ENCODE measurements at places on chromosomes 1 and 21.

- DNase-seq = no peak
Measured at GRCh38 chr1:41800311-41800829, 118.4 kb downstream of the HIVEP3 start.

DNA sequence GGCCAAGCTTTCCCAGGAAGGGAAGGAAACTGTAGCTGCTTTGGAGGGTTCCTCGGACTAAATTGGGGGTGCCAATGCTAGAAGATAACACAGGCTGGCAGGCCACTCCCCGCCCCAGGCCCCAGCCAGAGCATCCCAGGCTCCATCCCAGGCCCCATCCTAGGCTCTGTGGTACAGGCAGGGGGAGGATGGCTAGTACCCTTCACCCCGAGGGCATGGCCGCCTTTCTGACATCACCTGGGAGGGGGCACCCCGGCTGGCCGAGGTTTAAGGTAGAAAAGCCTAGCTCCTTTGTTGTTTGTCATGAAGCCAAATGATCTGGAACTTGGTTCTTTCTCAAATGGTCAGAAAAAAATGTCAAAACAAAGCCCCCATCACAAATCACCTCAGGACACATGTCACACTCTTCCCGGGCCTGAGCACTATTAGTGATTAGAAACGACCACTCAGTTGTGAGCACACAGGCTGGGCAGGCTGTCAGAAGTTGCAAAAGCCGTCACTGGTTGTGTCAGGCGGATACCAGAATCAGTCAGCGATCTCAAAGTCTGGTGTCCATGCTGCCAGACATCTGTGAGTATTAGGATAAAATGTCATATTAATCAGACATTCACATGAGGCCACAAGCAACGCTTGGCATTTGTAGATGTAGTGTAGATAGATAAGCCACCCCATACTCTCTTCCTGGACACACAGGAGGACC lies 31.0 kb upstream of the ETS2 start:
- no peak for DNase-seq

DNA sequence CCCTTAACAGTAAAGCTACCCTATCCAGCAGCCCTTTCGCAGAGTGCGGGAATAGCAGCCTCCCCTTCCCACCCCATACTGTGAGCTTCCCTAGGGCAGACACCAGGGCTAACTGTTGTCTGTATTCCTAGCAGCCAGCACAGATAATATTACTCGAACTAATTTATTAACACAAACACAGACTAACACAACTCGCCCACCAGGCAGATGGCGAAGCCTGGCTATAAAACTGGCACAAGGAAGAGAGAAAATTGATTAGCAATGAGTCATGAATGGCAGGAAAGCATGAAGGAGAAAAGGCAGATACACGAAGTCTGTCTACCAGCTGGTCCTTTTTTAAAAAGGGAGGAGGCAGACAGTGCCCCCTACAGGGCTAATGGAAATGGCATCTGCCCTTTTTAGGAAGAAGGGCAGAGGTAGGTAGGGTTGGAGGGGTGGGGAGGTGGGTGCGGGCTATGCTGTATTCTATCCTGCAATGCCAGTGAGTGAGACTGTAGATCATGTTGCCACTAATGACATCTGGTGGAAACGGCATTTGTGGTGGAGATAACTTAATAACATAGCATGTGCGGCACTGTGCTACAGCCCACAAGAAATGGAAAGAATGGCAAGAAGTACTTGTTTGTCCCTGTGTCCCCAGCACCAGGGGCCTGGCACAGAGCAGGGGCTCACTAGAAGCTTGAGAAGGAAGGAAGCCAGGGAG lies 30.6 kb upstream of the CTPS1 start:
- peak; percentile 83 for DNase-seq

DNA sequence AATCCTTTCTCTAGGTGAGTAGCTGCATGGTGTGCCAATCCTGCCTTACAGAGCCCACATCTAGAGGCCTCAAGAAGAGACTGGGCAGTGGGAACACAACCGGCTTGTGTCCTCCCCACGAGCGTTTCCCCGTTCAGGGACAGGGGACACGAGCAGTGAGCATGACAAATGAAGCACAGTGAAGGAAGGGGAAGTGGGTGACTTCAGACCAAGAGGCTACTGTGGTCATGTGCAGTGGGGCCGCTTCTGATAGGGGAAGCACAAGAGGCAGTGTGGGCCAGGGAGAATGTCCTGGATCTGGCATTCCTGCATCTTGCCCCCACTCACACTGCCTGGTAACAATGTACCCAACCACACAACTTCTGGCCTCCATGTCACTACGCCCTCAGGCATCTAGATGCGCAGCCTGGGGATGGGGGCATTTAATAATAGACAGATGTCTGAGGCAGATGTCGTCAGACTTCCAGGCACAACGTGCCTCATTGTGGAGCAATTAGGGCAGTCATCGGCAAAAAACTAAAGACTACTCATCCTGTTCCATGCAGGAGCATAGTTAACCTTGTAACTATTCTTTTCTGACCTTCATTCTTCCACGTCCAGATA lies 155.6 kb upstream of the NBPF11 start:
- no peak for DNase-seq

DNA sequence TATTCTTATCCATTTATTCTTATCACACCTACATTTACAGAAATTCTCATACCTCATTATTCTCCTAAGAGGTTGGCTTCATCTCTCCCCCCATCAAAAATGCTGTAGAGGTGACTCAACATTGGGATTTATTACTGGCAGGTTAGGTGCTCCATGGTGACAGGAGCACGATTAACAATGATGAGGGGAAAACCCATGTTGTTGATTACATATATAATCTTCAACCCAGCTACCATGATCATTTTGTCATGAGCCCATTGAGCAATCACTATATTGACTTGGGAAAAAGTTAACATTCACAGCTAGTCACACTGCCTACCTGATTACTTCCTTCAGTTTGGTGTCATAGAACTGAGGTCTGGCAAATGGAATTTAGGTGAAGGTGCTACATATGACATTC lies 712.1 kb upstream of the CHRM3 start:
- no peak for DNase-seq

DNA sequence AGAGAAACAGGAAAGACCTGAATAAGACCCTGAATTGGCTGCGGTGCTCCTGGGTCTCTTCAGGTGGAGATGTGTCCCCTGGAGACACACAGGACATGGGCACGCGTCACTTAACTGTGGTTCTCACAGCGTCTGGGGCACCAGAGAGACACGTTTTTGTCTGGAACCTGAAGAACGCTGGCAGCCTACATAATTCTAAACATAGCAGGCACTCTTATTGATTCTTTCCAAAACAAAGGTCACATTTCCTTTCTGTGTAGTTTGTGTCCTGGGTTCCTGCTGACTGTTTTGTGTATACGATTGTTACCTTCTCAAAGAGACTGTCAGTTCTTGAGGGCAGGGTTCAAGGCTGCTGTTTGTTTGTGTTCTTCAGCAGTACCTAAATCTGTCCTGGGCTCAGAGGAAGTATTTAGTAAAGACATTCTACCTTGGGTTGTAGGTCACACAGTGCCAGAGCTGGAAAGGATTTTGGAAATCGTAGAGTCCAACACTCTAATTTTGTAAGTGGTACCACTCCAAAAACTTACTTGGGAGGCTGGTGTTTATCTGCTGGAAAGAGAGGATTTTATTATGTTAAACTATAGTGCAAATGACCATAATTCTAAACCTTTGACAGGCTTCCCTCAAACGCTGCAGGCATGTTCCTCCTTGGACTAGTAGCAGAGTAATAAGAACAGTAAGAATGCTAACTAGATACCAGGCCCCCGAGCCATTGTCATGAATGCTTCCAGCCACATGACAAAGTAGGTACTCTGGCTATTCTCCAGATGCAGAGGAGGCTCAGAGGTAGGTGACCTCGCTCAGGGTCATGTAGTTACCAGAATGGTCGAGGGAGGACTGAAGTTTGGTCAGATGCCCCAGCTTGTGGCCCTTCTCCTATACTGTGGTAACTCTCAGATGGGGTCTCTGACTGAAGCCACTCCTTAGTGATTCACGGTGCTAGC lies 164.3 kb downstream of the DHRS3 start:
- DNase-seq = no peak

- DNase-seq = peak; percentile 29
Measured at GRCh38 chr1:155392898-155393411, 72.3 kb downstream of the RUSC1 start.

- peak; percentile 58 for DNase-seq
Measured at GRCh38 chr1:98210064-98210463, 289.2 kb upstream of the DPYD start.

- DNase-seq = no peak
Measured at GRCh38 chr1:245222931-245223595, 68.3 kb downstream of the KIF26B start.

DNA sequence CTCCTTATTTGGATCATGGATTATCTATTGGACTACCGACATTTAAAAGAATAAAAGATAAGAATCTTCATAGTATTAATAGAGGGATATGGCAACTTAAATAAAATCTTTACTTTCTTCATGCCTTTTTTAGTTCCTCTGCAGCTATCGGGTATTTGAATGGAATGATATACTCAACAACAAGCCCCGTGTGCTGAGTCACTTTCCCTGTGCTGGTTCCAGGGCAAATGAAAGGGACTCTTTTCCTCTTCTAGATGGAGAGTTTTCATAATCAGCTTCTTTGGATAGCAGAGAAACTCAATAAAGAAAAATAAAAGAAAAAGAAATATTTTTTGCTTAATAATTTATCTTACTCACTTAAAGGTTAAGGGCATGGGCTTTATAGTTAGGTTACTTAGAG lies 213.7 kb downstream of the LRRC40 start:
- peak; percentile 25 for DNase-seq
